ENCODE measurements at places on chromosomes 2 and 18.

- DNase-seq, result no peak
Measured at GRCh38 chr2:147482111-147482895, 362.5 kb upstream of the ACVR2A start.

DNA sequence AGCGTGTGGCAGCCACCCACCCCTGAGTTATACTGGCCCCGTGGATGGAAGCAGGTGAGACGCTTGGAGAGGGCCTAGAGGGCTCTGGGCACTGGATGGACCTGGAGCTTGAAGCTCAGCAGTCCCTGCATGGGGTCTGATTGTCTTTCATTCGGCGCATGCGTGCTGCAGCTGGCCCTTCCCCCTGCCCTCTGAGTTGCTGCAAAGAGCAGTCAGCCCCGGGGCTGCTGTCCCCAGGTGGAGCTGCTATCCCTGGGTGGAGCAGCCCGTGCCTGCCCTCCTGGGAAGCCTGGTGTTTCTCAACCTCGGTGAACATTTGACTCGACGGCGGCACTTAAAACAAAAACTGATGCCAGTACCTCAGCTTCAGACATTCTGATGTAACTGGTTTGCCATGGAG, 29.6 kb downstream of the IGFBP5 start:
- DNase-seq, result peak; percentile 77

DNA sequence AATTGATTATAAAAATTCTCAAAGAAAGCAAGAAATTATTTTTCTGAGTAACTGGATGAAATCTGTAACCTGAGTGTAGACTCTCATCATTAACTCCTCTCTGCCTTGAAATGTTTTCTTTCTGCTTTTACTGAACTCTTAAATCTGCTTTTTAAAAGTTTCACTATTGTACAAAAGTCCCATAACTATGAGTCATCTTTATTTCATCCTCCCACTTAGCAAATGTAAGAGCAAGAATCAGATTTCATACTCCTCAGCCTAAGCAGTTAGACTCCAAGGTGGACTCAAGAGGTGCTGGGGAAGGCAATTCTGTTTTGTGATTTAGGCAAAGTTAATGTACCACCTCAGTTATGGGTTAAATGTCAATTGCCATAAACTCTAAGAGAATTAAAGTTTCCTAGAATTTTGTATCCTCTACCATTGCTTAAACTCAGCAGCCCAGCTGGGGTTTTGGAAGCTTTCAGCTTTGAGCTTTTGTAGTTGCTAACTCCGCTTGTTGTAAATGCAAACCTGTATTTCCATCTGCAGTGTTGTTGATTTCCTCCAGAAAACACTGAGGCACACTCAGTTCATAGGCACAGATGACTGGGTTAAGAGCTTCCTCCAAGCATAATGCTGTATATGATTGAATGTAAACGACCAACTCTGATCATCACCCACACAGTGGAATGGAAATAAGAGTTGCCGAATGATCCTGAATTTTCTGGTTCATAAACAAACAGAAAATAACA, 268.8 kb downstream of the ARHGAP15 start:
- peak; percentile 63 for DNase-seq

GRCh38 chr2:65316072-65316471, 88.4 kb downstream of the ACTR2 start:
- DNase-seq, result peak; percentile 98

GRCh38 chr2:11123856-11124759, 31.2 kb upstream of the SLC66A3 start:
- DNase-seq, result peak; percentile 69

DNA sequence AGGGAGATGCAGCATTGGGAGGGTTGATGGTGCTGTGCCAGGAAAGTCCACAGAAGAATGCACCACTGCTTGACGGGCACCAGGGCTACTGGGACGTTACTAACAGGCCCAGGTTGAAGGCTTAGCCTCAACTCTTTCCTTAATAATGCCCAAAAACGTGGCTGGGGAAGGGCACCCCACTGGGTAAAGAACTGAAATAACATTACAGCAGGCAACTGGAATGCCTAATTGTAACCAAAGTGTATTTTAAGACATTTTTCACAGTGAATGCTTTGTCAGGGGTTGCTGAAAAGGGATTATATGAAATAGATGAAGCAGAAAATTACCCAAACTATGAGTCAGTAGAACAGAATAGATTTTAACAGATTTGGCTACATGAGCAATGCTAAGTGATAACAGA, 191.3 kb downstream of the CMPK2 start:
- DNase-seq, result no peak

DNA sequence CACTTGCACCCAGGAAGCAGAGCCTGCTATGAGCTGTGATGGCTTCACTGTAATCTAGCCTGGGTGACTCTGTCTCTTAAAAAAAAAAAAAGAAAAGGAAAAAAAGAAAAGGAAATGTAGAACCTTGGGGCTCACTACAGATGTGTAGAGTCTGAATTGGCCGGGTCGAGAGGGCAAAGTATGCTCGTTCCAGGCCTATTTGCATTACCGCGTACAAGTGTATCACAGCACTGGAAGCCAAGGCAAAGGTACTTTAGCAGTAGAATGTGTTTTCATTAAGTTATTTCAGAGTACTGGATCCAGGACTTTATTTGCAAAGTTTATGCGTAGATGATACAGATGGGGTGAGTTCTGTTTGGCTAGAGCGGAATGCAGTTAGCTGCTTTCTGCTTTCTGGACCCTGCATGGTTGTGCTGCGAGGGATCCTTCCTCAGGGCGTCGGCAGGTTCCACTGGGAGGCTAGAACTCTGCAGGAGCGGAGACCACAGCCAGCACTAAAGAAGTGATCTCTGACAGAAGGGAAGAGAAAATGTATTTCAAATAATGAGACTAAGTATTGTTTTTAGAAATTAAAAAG, 51.8 kb downstream of the LDLRAD4 start:
- DNase-seq, result no peak

DNA sequence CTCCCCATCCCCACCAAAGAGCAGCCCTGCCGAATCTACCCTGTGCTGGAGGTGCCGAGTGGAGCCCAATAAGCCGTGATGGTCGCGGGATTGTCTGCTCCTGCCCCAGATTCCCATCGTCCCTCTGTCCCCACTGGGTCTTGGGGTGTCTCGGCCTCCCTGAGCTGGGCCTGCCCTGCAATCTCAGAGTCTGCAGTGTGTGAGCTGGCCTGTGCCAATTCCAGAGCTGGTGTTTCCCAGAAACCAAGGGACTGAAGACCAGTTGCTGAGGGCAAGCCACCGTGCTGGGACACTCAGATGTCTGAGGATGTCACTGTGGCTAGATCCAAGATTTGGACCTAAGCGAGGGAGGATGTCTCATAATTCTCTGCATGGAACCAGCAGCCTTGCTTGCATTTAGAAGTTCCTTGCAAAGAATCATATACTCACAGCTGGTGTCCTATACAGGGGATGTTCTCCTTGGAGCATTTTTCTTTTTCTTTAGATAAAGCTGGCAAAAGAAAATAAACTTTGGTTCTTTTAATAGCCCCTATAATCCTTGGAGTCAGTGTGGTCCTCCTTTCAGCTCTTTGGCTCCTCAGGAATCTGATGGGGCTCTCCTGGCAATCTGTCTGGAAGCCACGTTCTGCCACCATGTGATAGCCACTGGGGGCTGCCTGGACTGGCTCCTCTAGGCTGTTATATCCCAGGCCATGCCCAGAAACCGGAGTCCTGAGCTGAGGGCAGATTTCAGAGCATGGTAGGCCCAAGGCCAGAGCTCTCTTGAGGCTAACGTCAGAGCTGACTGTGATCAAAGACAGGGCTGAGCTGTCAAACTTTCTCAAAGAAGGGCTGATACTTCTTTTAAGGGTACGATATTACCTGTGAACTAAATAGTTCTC, 140.1 kb upstream of the HAAO start:
- no peak for DNase-seq

DNA sequence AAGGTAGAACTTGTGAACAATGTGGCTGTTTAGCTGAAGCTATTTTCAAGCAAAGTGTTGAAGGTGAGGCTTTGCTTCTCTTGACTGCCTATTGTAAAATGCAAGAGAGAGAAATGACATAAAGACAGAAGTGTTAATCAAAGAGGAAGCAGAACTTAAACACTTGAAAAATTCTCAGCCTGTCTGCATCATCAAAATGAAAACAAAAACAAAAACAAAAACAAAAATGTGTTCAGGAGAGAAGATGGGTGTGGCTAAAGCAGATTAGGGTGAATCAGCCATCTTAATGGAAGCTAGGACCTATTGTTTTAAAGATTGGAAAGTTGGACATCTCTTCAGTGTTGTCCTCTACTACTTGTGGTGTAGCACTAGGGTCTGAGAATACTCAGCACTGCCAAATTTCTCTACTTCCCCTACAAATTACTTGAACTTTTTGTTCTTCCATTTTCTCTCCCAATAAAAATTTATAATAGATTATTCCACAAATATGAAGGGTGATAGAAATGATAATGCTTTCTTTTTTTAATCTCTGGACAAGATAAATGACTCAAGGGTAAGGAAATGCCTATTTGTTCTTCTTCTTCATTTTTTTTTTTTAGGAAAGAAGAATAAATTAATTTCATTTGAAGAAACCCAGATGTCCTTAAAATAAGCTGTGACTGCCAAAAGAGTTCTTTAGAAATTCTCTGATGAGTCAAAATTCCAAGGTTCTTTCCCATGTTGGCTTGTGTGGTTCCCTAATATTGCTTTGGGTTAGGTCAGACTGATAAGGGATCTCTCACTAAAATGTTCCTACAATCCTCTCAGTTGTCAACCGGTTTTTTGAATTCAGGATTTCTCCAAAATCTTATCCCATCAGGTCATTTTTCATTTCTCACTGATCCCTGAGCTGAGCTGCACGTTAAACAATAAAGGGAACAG, 571.2 kb upstream of the ZEB2 start:
- DNase-seq, result no peak

DNA sequence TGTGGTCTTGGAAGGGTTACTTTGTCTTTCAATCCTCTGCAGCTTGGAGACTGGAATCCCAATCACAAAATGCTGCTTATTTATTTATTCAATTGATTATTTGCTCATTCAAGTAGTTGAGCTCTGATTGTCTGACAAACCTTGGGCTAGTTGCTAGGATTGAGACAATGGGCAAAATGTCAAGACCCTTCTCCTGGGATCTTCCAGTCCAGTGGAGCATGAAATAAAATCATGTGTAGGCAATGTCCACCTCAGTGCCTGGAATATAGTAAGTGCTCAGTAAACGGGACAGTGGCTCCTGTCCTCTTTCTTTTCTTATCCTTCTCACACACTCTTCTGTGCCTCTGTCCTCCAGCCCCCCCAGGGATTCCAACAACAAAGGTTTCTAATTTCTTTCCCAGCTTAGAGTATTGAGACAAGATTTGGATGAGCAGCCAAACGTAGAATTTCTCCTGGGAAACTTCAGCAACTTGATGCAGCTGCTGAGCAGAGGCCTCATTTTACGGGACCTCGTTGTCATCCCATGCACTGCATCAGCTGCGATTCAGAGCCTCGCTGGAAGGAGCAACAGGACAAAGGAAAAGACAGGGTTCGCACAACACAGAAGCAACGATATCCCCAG, 545.0 kb downstream of the SOX11 start:
- DNase-seq, result no peak

GRCh38 chr2:53856272-53856671, 3.5 kb downstream of the GPR75 start:
- no peak for DNase-seq

DNA sequence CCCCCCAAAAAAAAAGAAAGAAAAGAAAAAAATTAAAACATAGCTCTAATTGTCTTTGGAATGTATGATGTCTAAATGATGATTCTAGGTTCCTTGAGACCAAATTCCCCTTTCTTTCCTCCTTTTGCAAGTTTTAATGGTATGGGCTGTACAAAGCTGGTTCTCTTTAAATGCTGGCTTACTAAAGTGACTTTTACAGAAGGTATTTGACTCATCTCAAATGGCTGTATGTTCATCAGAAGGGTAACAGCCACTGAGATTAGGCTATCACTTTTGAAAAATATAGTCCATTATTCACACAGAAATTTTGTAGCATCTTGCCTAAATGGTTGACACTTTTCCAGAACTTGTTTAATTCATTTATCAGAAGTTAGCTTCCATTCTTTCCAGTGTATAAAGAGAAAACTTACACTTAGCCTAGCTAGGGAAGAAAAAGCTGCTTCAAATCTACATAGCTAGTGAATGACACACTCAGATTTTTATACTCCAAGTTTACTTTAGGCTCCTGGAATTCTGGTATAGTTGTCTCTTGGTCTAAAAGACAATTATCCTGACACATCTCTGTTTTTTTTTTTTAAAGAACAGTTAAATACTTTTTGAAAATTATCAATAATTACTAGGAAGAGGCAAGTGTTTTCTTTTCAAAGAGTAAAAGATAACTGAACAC, 622.6 kb downstream of the LRP1B start:
- no peak for DNase-seq

DNA sequence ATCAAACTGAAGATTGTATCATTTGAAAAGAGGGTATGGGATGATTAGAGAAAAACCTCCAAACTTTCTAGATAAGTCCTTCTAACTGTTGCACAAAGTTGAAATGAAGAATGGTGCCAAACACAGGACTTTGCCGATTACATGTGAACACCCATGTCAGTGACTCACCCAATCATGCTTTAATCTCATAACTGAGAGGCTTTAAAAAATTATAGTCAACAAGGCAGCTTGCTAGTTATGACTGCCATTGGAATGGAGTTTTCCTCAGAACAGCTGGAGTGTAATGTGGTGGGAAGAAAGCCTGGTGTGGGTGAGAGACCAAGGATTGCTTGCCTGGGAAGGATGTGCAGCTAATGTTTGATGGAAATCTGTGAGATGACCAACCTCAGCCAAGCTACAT, 98.2 kb upstream of the ALPP start:
- no peak for DNase-seq
